ENCODE measurements at places on chromosomes 7 and 10.

DNA sequence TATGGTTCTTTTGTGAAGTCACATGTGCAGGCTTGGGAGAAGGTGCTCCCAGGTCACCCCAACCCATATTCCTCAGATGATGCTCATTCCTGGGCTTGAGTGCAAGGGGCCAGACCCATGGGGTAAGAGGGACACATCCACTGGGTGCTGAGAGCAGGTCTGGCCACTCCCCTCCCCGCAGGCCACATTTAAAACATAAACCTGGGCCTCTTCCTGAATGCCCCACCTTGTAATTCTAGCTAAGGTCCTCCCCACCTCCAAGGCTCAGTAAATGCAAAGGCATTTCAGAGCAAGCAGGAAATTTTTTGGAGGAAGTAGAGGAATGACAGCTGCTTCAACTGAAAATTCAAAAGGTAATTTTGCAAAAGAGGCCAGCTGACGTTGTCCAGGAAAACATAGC, 172.5 kb downstream of the ARHGAP21 start:
- no peak for DNase-seq

DNA sequence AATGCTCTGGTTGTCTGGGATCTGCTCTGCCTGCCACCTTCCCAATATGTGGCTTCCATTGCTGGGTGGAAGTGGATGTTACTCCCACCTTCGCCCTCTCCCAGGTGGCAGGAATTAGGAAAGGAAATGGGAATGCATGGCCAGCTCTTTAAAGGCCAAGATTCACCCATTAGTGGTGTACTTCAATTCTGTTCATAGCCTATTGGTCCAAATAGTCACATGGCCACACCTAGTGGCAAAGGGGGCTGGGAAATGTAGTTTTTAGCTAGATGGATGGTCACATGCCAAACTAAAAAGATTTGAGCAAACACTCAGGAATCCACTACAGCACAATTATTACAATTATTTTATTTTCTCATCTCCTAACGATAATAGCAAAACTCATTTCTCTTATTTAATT, 135.1 kb downstream of the NPY start:
- no peak for DNase-seq

DNA sequence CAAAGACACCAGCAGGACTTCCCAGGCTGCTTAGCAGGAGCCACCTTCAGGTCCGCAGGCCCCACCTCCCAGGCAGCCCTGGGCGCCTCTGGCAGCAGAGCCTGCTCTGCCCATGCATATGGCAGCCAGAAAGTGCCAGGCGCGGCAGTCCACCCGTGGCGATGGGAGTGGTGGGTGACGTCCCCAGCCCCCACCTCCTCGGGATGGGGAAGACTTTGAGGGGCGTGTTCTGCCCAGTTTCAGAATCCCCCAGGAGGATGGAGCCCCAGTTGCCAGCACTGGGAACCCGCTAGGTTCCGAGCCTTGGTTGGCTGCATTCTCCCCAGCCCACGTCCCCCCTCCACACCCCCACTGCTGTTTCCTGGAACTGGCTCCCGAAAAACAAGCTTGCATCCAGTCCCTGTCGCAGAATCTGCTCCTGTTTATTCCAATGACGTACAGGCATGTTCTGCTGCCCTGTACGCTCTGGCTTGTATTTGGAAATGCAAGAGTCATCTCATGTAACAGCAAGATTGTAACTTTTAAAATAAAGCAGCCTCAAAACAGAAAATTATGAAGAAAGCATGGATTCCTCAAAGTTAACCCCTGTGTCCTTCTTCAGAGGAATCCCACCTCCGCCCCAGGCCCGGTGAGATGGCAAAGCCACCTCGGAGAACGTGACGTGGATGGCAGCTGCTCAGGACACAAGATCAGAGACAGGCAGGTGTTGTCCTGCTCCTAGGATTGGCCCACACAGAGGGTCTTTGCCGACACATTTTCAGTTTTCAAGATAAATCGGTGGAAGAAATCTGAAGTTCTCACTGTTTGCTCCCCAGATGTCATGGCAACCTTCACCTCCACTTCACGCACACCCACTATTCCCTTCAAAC, 87.8 kb upstream of the PPP2R2D start:
- no peak for DNase-seq

GRCh38 chr10:52967806-52968795, 195.5 kb upstream of the MBL2 start:
- no peak for DNase-seq

- DNase-seq, result no peak
These were observed 76.7 kb downstream of the MACC1 start for GRCh38 chr7:20140291-20141001.

DNA sequence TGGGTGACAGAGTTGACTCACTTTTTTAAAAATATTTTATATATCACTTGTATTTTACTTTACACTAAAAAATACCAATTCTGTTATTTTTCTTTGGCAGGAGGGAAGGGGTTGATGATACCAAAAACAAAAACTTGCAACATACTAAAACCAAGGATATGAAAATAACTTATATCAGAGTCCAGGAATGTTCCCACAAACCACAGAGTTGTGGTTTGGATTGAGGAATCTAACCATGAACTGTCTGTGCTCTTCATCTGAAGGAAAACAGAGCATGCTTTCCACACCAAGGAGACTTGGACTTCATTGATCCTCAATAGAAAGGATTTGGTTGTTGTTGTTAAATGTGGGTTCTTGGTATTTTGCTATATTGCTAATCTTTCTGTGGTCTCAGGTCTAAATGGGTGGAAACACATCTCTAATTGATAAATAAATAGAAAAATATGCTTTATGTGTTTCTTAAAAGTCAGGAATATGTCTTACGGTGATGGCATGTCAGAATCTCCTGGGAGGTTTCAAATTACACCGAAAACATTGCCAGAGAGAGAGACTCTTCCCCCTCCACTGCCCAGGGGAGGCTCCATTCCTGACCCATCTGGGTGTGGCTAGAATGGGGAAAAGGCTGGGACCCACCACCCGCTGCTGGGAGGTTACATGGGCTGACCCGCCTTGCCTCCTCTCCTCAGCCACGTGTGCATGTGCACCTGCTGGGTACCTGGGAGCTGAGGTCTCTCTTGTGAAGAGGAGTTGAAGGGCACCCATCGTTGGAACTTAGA, 46.9 kb upstream of the STK17A start:
- no peak for DNase-seq

GRCh38 chr7:44767134-44767911, 18.7 kb downstream of the ZMIZ2 start:
- DNase-seq, result no peak

DNA sequence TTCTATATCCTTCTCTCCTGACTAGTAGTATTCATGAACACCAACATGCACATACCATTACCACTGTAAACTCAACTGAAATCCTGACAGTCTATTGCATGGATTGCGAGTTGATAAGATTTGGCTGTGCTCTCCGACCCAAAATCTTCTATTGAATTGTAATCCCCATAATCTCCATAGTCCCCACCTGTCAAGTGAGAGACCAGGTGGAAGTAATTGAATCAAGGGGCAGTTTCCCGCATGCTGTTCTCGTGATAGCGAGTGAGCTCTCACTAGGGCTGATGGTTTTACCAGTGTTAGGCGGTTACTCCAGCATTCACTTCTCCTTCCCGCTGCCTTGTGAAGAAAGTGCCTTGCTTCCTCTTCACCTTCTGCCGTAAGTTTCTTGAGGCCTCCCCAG, 261.8 kb downstream of the PHF14 start:
- no peak for DNase-seq

DNA sequence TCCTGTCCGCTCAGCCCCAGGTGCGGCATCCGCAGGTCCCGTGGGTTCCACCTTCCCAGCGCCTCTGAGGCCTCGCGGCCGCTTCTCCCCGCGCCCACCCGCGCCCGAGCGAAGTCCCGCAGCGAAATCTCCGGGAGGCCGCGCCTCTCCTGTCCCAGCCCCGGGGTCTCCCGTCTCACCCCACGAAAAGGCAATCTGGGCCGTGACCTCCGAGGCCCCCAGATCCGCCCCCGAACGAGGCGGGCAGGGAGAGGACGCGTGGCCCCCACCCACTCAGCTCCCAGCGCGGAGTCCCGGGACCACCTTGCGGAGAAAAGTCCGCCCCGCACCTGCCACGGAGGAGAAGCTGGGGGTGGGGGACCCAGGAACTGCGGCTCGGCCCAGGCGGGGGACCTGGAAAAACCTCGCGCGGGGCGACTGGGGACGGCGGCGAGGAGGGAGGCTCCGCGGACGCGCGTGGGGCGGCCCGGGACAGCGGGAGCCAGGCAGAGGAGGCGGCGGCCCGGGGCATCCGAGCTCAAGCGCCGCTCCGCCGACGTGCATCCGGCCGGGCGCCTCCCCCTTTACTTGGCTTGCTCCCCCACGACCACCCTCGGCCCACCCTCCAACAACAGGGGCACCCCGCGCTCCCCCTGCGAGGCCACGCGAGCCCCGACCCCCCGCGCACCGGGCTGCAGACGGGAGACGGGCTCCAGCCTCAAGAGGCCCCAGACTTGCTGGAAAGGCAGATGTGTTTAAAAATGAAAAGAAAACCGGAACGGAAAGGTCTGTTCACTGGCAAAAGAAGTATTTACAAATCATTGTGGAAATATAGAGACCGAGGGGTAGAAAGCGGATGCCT, 33.0 kb upstream of the RNF32 start:
- DNase-seq, result no peak

GRCh38 chr7:34135924-34136323, 230.6 kb downstream of the BMPER start:
- no peak for DNase-seq

Data from stimulated activated CD4-positive, alpha-beta T cell treated with anti-CD3 and anti-CD28 coated beads, Interleukin-15, amount 100 ng/mL, for 24 hours (primary cell).